ENCODE measurements at places on chromosomes 11 and 22. TPM values are rescaled to one million over a fixed set of nuclear protein-coding genes. Genes with fewer than 3 reads are reported as not detected.

TIMP3 gene
- 1.1 TPM for total RNA-seq

SLC22A25 gene
- total RNA-seq = not detected

P2RY2 gene
- total RNA-seq = 13.1 TPM

HSCB gene
- total RNA-seq = 10.5 TPM

CWC15 gene
- total RNA-seq = 28.7 TPM

DMC1 gene
- 2.3 TPM for total RNA-seq

TTC12 gene
- 4.6 TPM for total RNA-seq

RBMXL2 gene
- not detected for total RNA-seq

TUB gene
- total RNA-seq = 6.5 TPM

ZNF74 gene
- 5.9 TPM for total RNA-seq

SERPIND1 gene
- not detected for total RNA-seq

FGF3 gene
- total RNA-seq = not detected

CCDC116 gene
- 0.09 TPM for total RNA-seq

LRRN4CL gene
- total RNA-seq = 0.12 TPM

GPR83 gene
- not detected for total RNA-seq

FGF19 gene
- total RNA-seq = 0.09 TPM

MPST gene
- 70.5 TPM for total RNA-seq

LUZP2 gene
- not detected for total RNA-seq

PDHX gene
- total RNA-seq = 27.5 TPM

SPI1 gene
- not detected for total RNA-seq

VSIG2 gene
- not detected for total RNA-seq

GNAZ gene
- 1.9 TPM for total RNA-seq

CD3E gene
- not detected for total RNA-seq

ART5 gene
- total RNA-seq = 0.27 TPM

CCDC87 gene
- total RNA-seq = 0.21 TPM

TRIM29 gene
- total RNA-seq = 22.2 TPM

OR4D10 gene
- not detected for total RNA-seq

KCNJ5 gene
- not detected for total RNA-seq

DEPDC7 gene
- 7.7 TPM for total RNA-seq

POTEH gene
- not detected for total RNA-seq

CAPN5 gene
- total RNA-seq = 8.0 TPM

FXYD2 gene
- total RNA-seq = 21.9 TPM

USH1C gene
- total RNA-seq = 1.6 TPM

MUC6 gene
- total RNA-seq = not detected

INCENP gene
- 49.7 TPM for total RNA-seq

ESAM gene
- total RNA-seq = 14.9 TPM

GGT5 gene
- 2.7 TPM for total RNA-seq

SLC17A6 gene
- total RNA-seq = not detected

BIRC3 gene
- total RNA-seq = 43.2 TPM

CARD18 gene
- total RNA-seq = not detected

GRIA4 gene
- total RNA-seq = not detected

BBOX1 gene
- not detected for total RNA-seq

TYR gene
- not detected for total RNA-seq

ZNF280B gene
- total RNA-seq = 1.7 TPM

DERL3 gene
- 0.60 TPM for total RNA-seq

OR6A2 gene
- total RNA-seq = not detected

TEX54 gene
- not detected for total RNA-seq

PGA5 gene
- total RNA-seq = not detected

ZW10 gene
- 13.1 TPM for total RNA-seq

CHCHD10 gene
- 188 TPM for total RNA-seq

GPHA2 gene
- total RNA-seq = not detected

TMPRSS6 gene
- total RNA-seq = not detected

MFRP gene
- not detected for total RNA-seq

TTC36 gene
- not detected for total RNA-seq

OR8G1 gene
- not detected for total RNA-seq

Measured in A549 treated with GW870086 at 1 μM for 4 hours (cell line).